ENCODE measurements at places on chromosomes 16 and 17.

- no peak for DNase-seq
Measured at GRCh38 chr17:45874151-45874550, 20.2 kb upstream of the MAPT start.

DNA sequence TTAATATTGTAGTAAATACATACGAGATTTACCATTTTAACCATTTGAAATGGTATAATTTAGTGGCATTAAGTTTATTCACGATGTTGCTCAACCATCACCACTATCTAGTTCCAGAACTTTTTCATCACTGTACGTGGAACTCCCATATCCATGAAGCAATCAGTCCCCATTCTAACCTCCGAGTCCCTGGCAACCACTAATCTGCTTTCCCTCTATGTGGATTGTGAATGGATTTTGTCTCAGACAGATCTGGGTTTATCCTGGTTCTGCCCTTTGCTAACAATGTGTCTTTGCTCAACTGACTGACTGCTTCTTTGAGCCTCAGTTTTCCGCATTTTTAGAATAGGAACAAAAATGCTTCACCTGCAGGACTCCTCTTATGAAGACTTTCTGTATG is 51.4 kb downstream of the TANGO6 start:
- DNase-seq: no peak

GRCh38 chr17:17073030-17073564 is 30.8 kb downstream of the MPRIP start:
- DNase-seq: no peak

GRCh38 chr17:78826421-78826820 is 14.2 kb downstream of the USP36 start:
- peak; percentile 12 for DNase-seq

- peak; percentile 69 for DNase-seq
Measured at GRCh38 chr17:65137021-65137939, at the start of gene RGS9. TSS of gene RGS9 (plus strand) at chr17:65137370. CDS start at chr17:65137541, 171 bp downstream.

GRCh38 chr16:47865337-47865855 is 290.4 kb downstream of the ABCC12 start:
- no peak for DNase-seq

- peak; percentile 37 for DNase-seq
Measured at GRCh38 chr16:27745348-27745747, 195.4 kb downstream of the KATNIP start.

DNA sequence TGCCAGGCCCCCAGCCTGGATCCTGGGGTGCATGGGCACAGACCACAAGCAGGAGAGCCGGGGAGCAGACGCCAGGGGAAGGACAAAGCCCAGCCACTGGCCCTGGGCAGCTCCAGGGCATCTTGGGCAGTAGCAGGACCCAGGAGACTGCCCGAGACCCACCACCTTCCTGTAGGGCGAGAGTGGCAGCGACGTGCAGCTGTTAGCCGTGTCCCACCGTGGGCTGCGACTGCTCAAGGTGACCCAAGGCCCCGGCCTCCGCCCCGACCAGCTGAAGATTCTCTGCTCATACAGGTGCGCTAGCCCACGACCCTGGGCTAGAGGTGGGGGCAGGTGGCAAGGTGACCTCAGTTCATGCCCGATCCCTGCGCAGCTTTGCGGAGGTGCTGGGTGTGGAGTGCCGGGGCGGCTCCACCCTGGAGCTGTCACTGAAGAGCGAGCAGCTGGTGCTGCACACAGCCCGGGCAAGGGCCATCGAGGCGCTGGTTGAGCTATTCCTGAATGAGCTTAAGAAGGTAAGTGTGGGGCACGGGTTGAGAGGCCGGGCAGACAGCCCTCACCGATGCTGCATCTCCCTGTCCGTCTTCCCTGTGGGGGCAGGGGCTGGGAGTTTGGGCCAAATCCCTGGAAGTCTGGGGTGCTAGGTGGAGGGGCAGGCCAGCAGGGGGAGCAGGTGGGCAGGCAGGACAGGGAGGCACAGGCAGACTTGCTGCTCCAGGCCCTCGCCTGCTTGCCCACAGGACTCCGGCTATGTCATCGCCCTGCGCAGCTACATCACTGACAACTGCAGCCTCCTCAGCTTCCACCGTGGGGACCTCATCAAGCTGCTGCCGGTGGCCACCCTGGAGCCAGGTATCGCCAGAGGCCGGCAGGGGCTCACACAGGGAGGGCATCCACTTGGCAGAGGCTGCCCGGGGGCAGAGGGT is 13.5 kb upstream of the SMIM5 start:
- peak; percentile 25 for DNase-seq

DNA sequence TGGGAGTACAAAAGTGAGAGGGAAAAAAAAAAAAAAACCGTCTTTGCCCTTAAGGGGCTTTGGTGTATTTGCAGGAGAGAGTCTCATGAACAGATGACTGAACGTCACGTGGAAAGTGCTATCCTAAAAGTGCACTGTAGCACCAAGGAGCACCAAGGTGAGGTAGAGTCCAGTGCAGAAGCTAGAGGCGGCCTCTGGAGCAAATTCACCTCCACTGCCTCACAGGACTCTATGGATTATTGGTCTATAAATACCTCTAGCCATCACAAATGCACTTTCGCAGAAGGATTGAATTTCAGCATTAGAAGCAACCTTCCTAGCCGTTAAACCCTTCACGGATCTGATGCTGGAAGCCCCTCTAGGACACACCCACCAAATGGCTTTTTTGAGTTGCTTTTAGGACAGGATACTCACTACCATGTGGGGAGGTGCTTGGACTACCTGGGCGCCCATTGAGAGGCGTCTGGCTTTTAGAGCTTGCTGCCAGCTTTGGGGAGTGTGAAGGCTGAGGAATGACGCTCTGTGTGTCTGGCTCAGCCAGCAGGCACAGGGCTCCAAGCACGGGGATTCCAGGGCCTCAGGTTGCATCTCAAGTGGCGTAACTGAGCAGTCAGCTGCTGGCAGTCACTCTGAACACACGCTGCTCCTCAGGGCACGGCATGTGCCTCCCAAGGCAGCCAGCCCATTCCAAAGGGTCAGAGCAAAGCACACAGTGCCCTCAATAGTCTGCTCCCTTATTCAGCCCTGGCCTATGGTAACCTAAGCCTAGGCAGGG is 52.7 kb downstream of the CDRT4 start:
- no peak for DNase-seq

DNA sequence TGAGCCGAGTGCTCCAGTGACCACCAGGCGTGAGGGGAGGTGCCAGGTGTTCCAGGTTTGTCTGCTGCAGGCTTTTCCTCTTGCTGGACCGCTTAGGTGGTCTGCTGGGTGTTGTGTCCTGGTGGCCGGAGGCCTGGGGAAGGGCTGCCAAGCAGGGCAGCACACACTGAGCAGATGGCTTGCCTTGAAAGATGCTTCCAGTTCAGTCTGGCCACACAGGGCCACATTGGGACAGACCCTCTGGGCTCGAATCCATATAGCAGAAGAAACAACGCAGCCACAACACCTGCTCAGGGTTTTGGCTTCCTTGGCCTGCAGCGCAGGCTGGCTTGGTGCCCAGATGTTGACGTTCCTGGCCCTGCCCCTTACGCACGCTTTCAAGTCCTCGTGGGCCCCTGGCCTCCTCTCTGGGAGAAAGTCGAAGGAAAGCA is 24.8 kb downstream of the GINS2 start:
- no peak for DNase-seq

DNA sequence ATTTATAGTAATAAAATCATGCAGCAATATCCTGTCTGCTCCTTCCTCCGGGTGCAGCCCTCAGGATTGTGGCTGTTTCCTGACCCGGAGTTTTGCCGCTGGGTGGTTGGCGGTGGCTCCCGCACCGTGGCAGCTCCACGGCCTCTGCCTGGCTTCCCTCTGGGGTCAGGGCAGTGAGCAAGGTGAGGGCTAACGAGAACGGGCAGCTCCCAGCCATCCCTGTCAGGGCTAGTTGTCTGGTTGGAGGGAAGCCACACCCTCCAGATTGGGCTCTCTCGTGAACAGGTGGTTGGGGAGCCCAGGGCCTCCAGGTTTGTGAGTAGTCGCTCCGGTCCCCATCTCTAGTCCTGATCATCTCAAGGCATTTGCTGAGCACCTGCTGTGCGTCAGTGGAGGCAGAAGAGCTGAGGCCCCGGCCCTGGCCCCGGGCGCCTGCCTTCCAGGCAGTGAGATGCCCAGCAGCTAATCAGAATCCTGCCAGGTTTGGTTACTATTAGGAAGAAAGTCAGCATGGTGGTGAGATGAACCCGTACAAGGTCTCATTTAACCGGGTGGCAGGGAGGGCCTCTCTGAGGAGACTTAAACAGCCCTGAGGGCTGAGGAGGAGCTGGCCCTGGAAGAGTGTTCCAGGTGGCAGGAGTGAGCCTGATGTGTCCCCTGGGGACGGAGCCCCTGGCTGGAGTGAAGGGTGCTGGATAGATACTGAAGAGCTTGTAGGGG is 2.3 kb upstream of the NUDT16L1 start:
- no peak for DNase-seq

DNA sequence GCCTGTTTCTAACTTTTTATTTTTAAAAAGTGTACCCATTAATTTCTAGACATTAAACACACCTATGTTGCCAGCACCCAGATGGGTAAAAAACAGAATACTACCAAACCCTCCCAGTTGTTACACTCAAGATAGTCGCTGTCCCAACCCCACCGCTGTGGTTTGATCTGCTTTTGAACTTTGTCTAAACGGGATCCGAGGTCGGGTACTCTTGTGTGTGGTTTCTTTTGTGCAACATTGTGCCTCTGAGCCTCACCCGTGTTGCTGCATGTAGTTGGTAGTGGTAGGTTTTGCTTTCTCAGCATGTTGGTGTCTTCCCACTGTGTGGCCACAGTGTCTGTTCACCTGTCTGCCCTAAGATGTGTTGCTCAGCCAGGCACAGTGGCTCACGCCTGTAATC is 4.3 kb downstream of the KLHL36 start:
- no peak for DNase-seq

DNA sequence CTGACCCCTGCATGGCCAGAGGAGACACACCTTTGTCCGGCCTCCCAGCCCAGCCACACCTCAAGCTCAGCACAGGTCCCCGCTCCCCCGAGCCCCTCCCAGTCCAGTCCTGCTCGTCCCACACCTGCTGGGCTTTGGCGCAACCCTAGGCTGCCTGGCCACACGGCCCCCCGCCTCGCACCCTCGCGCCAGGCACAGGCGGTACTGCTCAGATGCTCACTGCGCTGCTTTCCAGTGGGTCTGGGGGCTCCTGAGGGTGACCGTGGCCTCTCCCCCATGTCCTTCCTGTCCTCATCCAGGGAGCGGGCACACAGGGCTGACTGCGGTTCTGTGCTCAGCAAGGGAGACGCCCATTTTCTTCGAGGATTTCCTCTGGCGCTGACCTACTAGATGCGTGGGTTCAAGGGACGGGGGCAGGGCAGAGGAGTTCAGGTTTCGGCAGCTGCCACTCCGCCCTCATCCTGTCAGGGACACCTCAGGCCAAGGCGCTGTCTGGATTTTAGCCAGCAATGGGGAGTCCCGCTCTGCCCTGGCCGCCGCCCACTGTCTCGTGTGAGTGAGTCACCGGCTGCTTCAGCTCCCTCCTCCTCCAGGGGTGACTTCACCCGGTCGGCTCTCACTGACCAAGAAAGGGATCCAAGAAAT is 118.0 kb upstream of the ZNF469 start:
- peak; percentile 94 for DNase-seq

GRCh38 chr16:27439271-27440018 is 37.5 kb downstream of the IL21R start:
- DNase-seq: no peak

DNA sequence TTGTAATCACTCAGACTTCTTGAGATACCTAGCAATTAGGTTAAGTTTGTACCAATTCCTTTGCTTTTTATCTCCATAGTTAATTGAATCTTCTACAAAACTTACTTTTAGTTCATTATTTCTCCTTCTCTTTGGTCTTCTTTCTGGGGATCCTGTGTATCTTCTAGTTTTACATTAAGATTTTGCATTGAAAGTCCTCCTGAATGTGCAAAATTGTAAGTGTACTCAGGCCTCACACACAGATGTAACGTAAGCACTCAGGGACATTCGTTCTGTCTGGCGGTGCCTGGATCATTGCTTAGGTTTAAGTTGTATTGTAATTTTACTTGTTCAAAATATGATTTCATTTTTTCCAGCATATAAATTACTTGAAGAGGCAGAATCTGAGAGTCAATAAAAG is 222.6 kb upstream of the CPHXL start:
- DNase-seq: no peak

- DNase-seq: peak; percentile 86
Measured at GRCh38 chr16:51374346-51374745, 223.3 kb upstream of the SALL1 start.

- no peak for DNase-seq
Measured at GRCh38 chr16:82963653-82964052, 336.9 kb downstream of the CDH13 start.

DNA sequence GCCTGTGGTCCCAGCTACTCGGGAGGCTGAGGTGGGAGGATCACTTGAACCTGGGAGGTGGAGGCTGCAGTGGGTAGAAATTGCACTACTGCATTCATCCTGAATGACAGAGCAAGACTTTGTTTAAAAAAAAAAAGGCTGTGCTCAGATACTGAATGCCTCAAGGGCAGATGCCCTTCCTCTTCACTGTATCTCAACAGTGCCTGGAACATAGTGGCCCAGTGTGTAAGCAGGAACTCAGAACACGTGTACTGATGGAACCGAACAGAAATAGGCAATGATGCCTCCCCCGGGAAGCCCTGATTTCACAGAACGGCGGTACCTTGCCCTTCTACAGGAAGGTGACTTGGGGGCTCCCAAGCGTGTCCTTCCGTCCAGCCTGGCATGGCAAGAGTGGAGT is 46.8 kb downstream of the PLXDC1 start:
- DNase-seq: no peak

- DNase-seq: no peak
Measured at GRCh38 chr17:66692421-66692690, 142.6 kb upstream of the CACNG5 start.

DNA sequence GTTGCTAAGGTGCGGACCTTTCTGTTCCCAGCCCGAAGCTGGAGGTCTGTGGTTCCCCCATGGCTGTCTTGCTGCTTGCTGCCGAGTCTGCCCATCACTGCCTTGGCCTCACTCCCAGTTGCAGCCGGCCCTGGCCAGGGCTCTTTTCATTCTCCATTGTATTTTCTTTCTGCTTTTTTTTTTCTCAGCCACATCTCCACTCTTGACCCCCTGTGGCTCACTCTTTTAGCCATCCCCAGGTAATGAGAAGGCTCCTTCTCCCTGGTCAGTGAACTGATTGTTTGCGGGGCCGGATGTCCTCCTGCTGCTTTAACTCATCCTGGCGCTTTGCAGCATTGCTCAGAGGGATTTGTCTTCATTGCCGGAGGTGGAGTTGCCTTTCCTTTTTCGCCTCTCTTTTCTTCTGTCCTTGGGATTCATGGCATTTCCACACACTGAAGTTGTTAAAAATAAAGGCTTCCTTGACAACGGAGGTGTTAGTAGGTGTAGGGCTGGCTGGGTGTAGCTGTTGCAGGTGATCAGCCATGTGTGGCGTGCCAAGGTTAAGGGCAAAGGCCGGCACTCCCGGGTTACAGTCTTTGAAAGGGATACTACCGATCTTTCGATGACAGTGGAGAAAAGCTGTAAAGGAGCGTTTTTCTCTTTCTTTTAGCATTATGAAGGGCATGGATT is 34.1 kb downstream of the MAP2K6 start:
- no peak for DNase-seq

DNA sequence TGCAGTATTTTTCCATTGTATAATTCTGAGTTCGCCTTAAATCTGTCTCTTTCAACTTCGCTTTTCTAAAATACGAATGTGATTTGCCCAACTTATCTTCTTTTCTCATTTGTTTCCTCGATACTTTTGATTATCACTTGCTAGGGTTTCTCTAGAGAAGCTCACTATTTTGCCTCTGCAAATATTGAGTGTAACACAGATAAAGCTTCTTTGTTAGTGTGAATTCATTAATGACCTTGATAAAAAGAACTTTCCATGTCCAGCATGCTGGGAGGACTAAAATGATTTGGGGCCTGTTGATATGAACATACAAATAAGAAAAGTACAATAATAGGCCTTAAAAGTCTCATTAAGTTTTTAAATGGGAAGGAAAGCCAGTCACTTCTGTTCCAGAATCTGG is 303.3 kb downstream of the MAP2K6 start:
- no peak for DNase-seq
